Colonic mucosa (tissue), 4 donors: ENCODE measurements at places on chromosomes 7 and 10. TPM values are rescaled to one million over a fixed set of nuclear protein-coding genes. Genes with fewer than 3 reads are reported as not detected.
A peak's percentile ranks its signal among the peaks of the same experiment; 100 is the strongest.

- H3K27me3 ChIP-seq: no peaks in the 10 kb centered on the region
- no peaks in the 10 kb centered on the region for H3K36me3 ChIP-seq
- DNase-seq: no peak
- peak overlapping the region; percentile 34 for H3K27ac ChIP-seq
- no peaks in the 10 kb centered on the region for H3K4me1 ChIP-seq
These were observed 20.4 kb upstream of the PIK3AP1 start for GRCh38 chr10:96740579-96741281.

- no peaks in the 10 kb centered on the region for H3K4me1 ChIP-seq
- H3K4me3 ChIP-seq: no peak overlapping the region
These were observed 100.6 kb downstream of the ICA1 start for GRCh38 chr7:8161364-8161828.

DNA sequence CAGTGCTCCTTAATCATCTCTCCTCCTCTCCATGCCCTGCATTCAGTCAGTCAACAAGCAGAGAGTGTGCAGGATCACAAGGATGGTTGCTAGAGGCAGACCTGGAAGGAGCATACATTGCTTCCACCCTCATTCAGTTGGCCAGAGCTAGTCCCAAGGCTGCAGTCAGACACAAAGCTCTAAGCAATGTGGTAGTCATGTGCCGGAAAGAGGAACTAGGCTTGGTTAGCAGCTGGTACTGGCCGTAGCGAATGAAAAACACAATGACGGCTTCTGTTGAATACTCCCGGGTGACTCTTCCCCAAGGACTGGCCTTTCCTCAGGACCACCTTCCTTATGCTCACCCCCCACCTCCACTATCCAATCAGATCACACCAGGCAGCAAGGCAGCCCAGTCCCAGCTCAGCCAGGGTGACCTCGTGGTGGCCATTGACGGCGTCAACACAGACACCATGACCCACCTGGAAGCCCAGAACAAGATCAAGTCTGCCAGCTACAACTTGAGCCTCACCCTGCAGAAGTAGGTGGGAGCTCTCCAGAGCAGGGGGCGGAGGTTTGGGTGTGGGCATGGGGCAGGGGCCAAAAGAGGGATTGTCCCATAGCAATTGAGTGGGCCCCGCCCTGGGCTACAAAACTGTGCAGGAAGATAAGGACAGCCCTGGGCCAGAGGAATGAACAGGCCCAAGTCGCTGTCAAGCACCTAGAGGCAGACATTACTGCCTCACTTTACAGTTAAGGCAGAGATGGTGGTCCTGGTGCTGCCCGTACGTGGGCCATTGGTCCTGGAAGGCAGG, 10.9 kb downstream of the LDB3 start:
- H3K27ac ChIP-seq: no peak overlapping the region
- H3K4me3 ChIP-seq: no peak overlapping the region
- peak; percentile 41 for DNase-seq
- H3K36me3 ChIP-seq: no peaks in the 10 kb centered on the region
- H3K4me1 ChIP-seq: no peaks in the 10 kb centered on the region

DNA sequence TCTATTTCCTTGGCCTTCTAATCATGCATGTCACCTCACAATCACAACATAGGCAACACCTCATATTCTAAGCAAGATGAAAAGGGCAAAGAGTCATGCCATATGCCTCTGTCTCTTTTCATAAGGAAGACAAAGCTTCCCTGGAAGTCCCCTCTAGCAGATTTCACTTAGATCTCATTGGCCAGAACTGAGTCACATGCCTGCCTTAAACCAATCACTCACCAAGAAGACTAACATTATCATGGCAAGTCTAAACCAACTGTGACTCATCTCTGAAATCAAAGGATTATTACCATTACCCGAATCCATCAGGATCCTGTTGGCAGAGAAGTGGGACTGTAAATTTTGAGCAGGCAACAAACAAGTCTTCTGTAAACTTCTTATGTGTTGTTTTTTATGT, 27.8 kb downstream of the CAV1 start:
- no peaks in the 10 kb centered on the region for H3K4me1 ChIP-seq
- no peaks in the 10 kb centered on the region for H3K27me3 ChIP-seq
- no peaks in the 10 kb centered on the region for H3K36me3 ChIP-seq

GRCh38 chr7:38142736-38143135, 35.3 kb upstream of the STARD3NL start:
- no peak overlapping the region for H3K27ac ChIP-seq
- no peak overlapping the region for H3K4me3 ChIP-seq
- no peaks in the 10 kb centered on the region for H3K36me3 ChIP-seq
- no peak for DNase-seq
- no peaks in the 10 kb centered on the region for H3K27me3 ChIP-seq

GRCh38 chr10:27911011-27911410, 87.9 kb downstream of the ODAD2 start:
- H3K36me3 ChIP-seq: no peaks in the 10 kb centered on the region
- no peak for DNase-seq
- H3K4me3 ChIP-seq: no peak overlapping the region
- H3K27me3 ChIP-seq: no peaks in the 10 kb centered on the region
- H3K4me1 ChIP-seq: no peaks in the 10 kb centered on the region

DNA sequence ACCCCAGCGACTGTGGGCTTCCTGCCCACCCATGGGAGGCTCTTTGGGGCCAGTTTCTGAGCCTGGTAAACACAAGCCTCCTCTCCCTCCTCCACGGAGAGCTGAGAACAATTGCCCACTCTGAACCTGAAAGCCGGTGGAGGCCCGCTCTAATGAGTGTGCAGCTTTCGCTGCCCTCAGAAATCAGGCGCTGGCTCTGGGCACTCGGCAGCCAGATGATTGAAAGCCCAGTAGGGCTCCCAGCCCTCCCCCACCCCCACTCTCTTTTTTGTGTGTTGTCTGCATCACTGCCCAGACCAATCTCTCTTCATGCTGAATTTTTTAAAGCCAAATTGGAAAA, 438.9 kb downstream of the RPS24 start:
- no peak overlapping the region for H3K27ac ChIP-seq
- H3K27me3 ChIP-seq: no peaks in the 10 kb centered on the region
- H3K36me3 ChIP-seq: no peaks in the 10 kb centered on the region
- DNase-seq: peak; percentile 12

DNA sequence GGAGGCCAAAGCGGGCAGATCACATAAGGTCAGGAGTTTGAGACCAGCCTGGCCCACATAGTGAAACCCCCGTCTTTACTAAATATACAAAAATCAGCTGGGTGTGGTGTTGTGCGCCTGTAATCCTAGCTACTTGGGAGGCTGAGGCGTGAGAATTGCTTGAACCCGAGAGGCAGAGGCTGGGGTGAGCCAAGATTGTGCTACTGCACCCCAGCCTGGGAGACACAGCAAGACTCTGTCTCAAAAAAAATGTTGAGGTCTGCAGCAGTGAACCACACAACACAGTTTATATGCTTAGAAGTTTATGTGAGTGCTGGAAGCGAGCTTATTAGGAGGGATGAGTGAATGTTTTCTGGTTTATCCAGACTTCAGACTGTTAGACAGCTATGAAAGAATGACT, 10.4 kb downstream of the LHPP start:
- H3K36me3 ChIP-seq: no peaks in the 10 kb centered on the region
- H3K27me3 ChIP-seq: no peaks in the 10 kb centered on the region
- no peak for DNase-seq
- no peak overlapping the region for H3K4me3 ChIP-seq

GRCh38 chr7:150937848-150938561, 40.1 kb downstream of the KCNH2 start:
- no peak overlapping the region for H3K4me3 ChIP-seq
- DNase-seq: no peak
- H3K27me3 ChIP-seq: no peaks in the 10 kb centered on the region

DNA sequence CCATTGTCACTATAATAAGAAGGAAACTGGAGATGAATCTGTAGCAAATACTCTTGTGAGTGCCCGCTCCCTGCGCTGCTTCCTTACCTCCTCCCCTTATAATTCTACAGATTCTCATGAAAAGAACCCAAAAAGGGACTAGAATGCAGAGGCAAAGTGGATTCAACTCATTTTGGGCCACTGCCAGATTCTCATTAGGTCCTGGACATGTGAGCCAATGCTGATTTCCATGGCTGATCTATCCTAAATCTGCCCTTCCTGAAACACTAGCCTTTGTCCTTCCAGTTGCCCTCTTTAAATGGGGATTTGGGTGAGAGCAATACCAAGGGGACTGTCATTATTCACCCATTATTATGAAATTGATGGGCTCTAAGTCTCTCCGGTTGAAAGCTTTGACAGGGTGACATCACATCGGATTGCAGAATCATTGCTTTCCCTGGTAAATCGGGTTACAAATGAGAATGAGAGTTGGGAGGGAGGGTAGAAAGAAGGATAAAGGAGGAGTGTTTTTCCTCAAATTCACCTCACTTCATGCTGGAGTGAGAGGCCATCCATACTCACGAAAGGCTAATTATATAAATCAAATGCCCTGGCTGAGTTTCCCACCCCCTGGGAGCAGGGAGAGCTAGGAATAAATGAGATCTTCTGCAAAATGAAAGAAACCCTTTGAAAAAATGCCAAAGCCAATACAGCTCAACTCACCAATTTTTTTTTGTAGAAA, 37.5 kb downstream of the PTN start:
- no peak overlapping the region for H3K27ac ChIP-seq
- no peaks in the 10 kb centered on the region for H3K4me1 ChIP-seq
- H3K4me3 ChIP-seq: no peak overlapping the region
- no peaks in the 10 kb centered on the region for H3K27me3 ChIP-seq
- no peak for DNase-seq

- H3K27me3 ChIP-seq: no peaks in the 10 kb centered on the region
- no peak for DNase-seq
- no peaks in the 10 kb centered on the region for H3K36me3 ChIP-seq
- H3K4me3 ChIP-seq: no peak overlapping the region
These were observed 429.9 kb upstream of the SEMA3A start for GRCh38 chr7:84624527-84624926.

GRCh38 chr10:58275908-58276307, 6.9 kb downstream of the CISD1 start:
- H3K4me1 ChIP-seq: no peaks in the 10 kb centered on the region
- no peak for DNase-seq
- no peak overlapping the region for H3K27ac ChIP-seq
- H3K27me3 ChIP-seq: no peaks in the 10 kb centered on the region

DNA sequence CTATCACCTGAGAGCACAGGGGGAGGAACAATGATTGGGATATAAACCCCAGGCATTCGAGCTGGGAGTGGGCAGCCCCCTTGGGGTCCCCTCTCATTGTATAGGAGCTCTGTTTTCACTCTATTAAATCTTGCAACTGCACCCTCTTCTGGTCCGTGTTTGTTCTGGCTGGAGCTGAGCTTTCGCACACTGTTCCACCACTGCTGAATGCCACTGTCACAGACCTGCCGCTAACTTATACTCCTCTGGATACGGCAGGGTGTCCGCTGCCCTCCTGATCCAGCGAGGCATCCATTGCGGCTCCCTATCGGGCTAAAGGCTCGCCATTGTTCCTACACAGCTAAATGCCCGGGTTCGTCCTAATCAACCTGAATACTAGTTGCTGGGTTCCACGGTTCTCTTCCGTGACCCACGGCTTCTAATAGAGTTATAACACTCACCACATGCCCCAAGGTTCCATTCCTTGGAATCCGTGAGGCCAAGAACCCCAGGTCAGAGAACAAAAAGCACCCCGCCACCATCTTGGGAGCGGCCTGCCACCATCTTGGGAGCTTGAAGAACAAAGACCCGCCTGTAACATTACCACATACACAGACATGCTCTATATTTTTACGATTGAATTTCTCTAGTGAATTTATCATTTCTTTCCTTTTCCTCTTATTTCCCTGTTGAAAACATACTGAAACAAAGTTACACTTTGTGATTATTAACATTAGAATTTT, 9.0 kb downstream of the ZWINT start:
- H3K27ac ChIP-seq: no peak overlapping the region
- H3K4me1 ChIP-seq: no peaks in the 10 kb centered on the region
- no peak overlapping the region for H3K4me3 ChIP-seq
- no peaks in the 10 kb centered on the region for H3K36me3 ChIP-seq

GRCh38 chr10:66822801-66823200, 103.0 kb upstream of the LRRTM3 start:
- H3K4me1 ChIP-seq: no peaks in the 10 kb centered on the region
- DNase-seq: peak; percentile 24
- H3K36me3 ChIP-seq: no peaks in the 10 kb centered on the region

DNA sequence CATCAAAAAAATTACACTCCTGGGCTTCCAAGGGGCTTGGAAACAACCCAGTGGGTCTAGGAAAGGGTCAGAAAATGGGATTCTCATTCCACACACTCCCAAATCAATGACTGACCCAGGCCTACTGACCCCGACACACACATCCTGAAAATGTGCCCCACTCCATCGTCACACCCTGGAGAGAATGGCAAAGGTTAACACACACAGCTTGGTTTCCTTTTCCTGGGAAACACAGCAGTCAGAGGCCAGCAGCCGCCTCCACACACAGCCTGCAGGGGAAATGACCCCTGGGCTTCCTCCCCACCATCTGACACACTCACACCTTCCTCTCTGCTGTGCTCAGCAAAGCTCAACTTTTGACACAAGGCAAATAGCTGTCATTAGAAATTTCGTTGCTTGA, 42.9 kb downstream of the SH3PXD2A start:
- peaks cover 10% of the 10 kb centered on the region for H3K4me1 ChIP-seq
- no peak overlapping the region for H3K4me3 ChIP-seq
- H3K27me3 ChIP-seq: no peaks in the 10 kb centered on the region
- no peaks in the 10 kb centered on the region for H3K36me3 ChIP-seq

- H3K4me3 ChIP-seq: no peak overlapping the region
- H3K36me3 ChIP-seq: no peaks in the 10 kb centered on the region
- DNase-seq: no peak
These were observed 19.9 kb downstream of the NEUROD6 start for GRCh38 chr7:31320675-31321074.

DNA sequence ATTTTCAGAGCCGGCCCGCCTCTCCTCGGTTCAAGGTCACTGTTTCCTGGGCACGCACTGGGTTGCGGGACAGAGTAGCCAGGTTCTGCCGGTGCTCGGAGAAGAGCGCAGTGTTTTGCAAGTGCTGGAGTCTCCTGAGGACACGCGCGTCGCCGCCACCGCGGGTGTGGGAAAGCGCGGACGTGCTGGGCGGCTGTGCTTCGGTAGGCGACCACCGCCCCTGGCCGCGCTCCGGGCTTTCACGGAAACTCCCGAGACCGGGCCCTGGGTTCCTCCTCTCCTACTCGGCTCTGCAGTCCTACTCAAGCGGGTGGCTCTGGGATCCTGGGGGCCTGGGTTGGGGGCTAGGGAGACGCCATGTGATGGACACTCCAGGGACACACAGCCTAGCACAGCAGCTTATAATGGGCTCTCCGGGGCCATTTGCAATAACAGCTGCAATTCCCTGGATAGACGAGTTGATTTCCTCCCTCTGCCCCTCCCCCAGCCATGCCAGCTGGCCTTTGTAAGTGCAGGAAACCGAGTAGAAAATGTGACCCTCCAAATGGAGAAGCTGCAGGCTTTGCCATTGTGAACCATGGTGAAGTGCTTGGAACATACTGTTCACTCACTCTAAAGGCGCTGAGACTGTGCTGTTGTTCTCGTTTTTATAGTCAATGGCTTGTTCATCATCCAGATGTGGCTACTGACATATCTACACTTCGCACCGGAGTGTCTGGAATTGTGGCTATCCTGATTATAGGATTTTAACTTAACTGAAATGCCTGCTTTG, 2.1 kb downstream of the FRAT1 start:
- H3K27ac ChIP-seq: no peak overlapping the region
- no peaks in the 10 kb centered on the region for H3K36me3 ChIP-seq
- peaks cover 3% of the 10 kb centered on the region for H3K4me1 ChIP-seq
- DNase-seq: peak; percentile 45
- H3K27me3 ChIP-seq: no peaks in the 10 kb centered on the region

Gene PNLIP
- not detected for total RNA-seq

Gene FGL2
- total RNA-seq: 6.4 TPM

Gene KCNH2
- total RNA-seq: 3.3 TPM

Gene CUZD1
- total RNA-seq: 3.6 TPM

Gene ADRA2A
- total RNA-seq: 12.8 TPM

Gene AQP1
- 47.4 TPM for total RNA-seq

Gene SH2D4B
- total RNA-seq: not detected

Gene TPST1
- 6.1 TPM for total RNA-seq
